Left lung (tissue), 14 donors: ENCODE measurements at places on chromosomes 6 and 20.
A peak's percentile ranks its signal among the peaks of the same experiment; 100 is the strongest.

GRCh38 chr20:44085616-44086434, 101.2 kb downstream of the JPH2 start:
- no peak for DNase-seq

GRCh38 chr20:61769286-61769832, 296.3 kb downstream of the TAF4 start:
- no peak for DNase-seq

DNA sequence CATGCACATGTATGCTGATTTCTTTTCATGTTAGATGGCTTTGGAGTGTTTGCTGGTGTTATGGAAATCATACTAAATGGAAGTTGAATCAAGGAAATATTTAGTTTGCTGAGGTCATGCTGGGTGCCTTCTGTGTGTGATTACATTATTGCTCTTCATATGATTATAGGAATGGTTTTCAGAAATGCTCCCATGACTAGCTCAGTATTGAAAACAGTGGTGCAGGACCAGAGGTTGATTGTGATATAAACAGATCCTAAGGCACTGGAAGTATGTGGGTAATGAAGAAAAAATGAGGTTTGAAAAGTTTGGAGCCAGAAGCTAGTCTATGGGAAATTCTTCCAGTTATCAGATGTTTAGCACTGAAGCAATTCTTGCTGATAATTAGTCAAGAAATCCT, 693.1 kb downstream of the UTRN start:
- DNase-seq, result no peak

GRCh38 chr6:150202404-150202803, 59.6 kb downstream of the PPP1R14C start:
- DNase-seq, result peak; percentile 48

DNA sequence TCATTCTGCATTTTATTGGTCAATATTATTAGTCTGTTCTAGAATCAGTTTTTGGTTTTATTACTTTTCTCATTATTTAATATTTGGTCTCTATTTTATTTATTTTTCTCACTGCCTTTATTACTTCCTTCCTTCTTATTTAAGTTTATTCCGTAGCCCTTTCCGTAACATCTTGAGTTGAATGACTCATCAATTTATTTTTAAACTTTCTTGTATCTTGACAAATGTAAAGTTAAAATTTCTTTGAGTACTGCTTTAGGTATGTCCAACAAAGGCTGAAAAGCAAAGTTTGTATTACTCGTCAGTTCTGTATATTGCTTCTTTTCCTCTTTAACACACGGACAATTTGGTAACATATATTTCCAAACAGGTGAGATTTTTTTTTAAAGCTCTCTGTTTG, 192.0 kb downstream of the CD109 start:
- DNase-seq, result no peak
